DMS153 (cell line): ENCODE measurements at places on chromosomes 6 and 20.

DNA sequence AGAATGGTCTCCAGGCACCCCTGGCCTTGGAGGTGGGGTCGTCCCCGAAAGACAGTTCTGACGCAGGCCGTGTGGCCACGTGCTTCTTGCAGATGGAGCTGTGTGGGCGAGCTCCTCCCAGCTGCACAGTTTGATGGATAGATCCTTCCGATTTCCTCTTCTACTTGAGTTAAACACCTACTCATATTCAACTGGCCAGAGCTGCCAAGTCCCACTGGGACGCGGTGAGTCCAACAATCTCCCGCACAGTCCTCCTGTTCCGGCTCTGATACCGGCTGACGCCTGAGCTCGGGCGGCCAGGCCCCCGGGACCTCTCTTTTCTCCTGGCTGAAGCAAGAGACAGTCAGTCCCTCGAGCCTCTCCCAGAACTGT lies 57.9 kb upstream of the DACT2 start:
- peak; percentile 85 for DNase-seq

- DNase-seq: peak; percentile 51
Observed at GRCh38 chr20:44302026-44302669, 8.9 kb downstream of the FITM2 start.

GRCh38 chr20:43957392-43957791 lies 42.7 kb downstream of the TOX2 start:
- peak; percentile 30 for DNase-seq

GRCh38 chr6:6277413-6277812 lies 43.0 kb downstream of the F13A1 start:
- DNase-seq: no peak

- DNase-seq: no peak
Observed at GRCh38 chr20:34061695-34062094, 50.3 kb downstream of the EIF2S2 start.

GRCh38 chr20:278181-278580 lies 12.4 kb downstream of the C20orf96 start:
- DNase-seq: no peak

- DNase-seq: no peak
Observed at GRCh38 chr6:167651318-167652041, 175.2 kb upstream of the AFDN start.

DNA sequence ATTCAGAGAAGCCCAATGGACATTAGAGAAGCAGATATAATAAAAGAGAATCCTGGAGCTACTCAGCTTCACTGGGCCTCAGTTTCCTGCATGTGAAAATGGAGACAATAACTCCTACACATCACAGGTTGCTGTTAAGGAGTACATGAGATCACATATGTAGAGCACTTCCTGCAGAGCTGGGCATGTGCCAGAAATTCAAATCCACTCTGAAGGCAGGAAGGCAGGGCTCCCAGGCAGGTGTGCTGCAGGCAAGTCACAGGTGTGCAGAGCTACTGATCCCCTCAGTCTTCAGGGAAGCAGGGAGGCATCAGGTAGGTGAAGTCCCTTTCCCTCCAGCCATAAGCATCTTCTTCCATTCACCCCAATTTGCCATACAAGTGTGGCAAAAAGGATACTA lies 48.0 kb downstream of the DST start:
- peak; percentile 82 for DNase-seq

DNA sequence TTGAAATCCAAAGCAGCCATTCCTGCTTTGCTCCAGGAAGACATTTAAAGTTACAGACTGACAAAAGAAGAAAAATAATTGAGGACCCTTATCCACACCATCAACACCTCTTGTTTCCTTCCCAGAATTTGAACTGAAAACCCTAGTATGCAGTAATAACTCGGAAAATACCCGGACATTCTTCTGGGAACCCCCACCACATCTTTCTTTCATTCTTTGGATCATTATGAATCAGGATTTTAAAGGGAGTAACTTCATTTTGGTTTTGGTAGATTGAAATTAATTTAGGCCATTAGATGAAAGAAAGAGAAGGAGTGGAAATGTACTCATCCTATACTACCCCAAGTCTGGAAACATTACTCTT lies 213.8 kb upstream of the MARCKS start:
- no peak for DNase-seq

- DNase-seq: no peak
Observed at GRCh38 chr6:139475241-139475640, 100.8 kb upstream of the CITED2 start.

GRCh38 chr6:2563635-2564034 lies 187.1 kb downstream of the MYLK4 start:
- DNase-seq: no peak
